ENCODE measurements at places on chromosomes 6 and 20.

DNA sequence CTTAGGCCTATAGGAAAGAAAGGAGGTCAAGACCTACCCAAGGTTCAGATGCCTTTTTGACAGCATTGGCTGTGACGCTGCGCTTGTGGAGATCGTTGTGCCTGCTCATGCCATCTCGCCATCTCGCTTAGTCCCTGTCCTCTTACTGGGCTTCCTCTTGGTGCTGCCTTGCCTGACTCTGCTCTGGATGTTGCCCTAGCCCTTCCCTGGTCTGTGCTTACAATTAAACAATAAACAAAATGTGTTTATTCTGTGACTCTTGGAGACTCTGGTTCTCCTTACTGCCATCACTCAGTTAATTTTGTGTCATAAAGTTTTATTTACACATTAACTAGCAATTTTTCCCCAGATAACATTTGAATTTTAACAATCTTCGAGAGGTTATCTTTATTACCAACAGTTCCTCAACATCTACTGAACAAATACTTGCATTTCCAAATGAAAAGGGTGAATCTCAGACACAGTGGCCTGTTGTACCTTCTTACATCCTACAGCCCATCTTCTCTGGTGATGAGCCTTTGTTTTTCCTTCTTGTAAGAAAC lies 11.6 kb downstream of the AFDN start:
- no peak for DNase-seq

GRCh38 chr6:16807956-16808355 lies 46.7 kb upstream of the ATXN1 start:
- no peak for DNase-seq

DNA sequence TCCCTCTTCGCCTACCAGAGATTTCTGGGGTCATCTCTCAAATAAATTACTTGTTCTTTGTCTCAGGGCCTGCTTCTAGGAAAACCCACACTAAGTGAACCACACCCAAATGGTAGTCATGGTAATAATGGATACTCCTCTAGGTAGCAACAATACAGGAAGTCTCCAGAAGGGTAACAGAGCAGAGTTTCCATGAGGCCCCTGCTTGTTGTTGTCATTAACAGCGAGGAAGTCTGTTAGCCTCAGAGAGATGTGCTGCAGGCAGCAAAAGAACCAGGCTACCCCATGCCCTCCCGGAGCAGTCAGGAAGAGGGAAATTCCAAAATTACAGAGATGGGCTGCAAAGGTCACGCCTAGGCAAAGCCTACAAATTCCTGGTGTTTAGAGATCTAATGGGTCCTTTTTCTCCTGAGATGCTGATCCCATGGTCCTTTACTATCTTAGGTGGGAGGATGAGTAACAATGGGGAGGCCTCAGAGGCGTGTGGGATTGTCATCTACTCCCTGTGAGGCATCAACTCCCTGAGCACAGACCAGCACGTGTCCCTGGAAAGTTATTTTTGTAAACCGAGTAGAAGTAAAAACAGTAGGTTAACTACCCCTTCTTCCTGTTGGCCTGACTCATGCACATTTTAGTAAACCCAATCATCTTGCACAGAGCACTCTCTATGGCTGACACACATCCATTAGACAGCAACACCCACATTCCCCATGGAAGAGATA lies 10.1 kb downstream of the ISM1 start:
- no peak for DNase-seq

DNA sequence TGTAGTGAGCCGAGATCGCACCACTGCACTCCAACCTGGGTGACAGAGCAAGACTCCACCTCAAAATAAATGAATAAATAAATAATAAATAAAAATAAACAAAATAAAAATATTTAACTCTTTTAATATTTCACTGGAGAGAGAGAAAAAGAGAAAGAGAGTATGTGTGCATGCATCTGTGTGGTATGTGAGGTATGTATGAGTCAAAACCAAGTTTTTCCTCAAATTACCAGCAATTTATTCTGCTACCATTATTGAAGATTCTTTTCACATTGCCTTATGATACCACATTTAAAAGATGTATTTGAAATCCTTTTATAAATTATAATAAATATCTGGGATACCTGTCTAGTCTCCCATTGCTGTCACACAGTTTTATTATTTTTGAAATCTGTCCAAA lies 122.1 kb downstream of the CD164 start:
- no peak for DNase-seq

DNA sequence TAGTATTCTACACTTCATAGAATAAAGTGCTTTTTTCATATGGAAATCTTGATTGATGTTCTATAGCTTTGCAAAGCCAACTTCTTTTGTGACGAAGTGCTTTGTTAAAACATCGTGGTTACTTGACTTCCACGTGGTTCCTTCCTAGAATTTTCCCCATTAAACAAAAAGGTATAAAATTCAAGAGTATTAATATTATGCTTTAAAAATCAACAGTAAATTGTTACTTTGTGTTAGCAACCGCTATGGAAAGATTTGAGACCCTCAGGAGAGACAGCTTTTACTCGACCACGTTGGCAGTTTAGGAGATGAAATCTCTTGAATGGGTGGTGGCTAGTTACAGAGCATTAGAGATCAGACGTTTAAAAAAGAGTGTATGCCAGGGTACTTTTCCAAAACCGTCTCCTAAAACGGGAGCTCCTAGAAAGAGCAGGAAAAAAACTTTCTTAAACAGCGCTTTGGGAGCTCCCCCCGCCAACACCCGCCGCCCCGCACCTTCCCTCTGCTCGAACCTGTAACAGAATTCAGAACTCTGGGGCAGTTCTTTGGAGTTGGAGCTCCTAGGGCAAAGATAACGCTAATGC lies 920 bp downstream of the GJA1 start:
- DNase-seq = no peak

DNA sequence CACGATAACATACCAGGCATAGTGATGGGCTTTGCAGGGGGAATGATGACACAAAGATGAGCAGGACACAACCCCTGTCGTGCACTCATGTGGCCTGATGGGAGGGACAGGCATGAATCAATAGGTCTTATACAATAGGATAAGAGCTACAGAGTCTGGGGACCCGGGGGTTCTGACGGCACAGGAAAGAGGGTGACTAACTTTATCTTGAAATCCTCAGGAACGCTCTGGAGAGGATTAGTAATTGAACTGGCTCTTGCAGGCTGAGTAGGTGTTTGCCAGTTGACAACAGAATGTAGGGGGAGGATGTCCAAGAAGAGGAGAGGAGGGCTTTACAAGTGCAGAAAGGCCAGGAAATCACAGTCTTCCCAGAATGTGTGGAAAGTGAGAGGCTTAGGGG lies 219.9 kb upstream of the ECI2 start:
- no peak for DNase-seq

- DNase-seq = no peak
Measured at GRCh38 chr6:119934816-119935215, 585.3 kb upstream of the MAN1A1 start.

GRCh38 chr6:109229536-109229935 lies 134.2 kb downstream of the CEP57L1 start:
- no peak for DNase-seq

- no peak for DNase-seq
Measured at GRCh38 chr6:139164001-139164400, 29.1 kb downstream of the HECA start.

DNA sequence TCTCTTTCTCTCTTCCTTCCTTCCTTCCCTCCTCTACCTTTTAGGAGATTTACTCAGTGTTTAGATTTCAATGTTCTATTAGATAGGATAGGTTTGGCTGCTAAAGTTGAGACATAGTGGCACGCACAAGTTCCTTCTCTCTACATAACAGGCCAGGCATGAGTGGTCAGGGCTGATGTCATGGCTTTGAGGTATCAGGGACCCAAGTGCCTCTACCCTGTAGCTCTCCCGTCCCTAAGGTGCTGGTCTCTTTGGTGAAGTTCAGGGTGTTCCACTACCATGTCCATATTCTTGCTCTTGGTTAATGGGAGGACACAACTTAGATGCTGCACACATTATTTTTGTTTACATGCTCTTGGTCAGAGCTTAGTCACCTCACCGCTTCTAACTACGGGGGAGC lies 245.3 kb downstream of the QKI start:
- DNase-seq = no peak

GRCh38 chr6:169070506-169071176 lies 183.0 kb downstream of the THBS2 start:
- DNase-seq = no peak

DNA sequence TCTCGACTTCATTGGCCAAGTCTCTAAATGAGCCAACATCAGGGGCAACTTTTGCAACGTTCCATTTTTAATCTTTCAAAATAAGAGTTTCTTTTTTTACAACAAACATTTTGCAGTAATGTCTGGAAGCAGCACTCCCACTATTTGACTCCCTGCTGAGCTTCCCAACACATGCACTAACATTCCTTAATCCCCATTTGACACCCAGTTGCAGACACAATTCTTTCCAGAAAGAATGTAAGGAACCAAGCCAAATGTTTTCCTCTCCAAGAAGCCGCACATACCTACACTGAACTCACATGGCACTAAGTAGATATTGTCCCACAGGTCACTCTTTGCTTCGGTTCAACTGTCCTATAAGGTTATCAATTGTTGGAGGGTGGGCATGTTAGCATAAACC lies 165.6 kb downstream of the GRM1 start:
- DNase-seq = no peak

GRCh38 chr6:139448051-139448649 lies 73.7 kb upstream of the CITED2 start:
- no peak for DNase-seq

DNA sequence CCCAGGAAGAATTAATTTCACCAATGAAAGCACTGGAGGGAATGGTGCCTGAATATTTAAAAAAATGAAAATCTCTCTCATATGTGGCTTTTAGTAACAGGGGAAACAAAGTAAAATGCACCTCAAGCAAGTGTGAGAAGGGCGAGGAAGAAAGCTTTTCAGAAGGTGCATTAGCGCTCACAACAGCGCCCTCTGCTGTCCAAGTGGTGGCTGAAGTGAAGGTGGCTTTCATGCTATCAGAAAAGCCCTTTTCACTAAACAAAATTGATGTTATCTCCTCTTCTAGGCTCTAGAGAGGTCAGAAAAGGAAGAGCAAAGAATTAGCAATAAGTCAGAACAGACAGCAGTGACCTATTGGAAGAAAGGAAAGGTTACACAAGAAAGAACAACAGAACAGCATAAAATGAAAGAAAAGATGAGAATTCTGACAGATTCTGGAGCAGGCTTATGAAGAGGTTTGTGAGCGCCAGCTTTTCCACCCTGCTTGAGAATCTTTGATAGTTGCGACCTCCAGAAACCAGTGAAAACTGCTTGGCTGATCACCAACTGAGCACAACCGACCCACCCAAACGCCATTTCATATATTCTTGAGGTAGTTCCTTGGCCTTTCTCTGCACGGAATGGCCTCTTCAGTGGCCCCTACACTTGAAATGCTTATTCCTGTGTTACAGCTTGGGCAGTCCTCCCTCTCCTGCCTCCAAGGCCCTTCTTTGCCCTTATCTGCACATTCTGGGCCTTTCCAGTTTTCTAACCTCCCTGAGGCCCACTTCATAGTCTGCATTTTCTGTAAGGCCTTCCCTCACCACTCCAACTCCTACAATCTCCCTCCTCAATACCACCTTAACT lies 45.3 kb downstream of the SMLR1 start:
- DNase-seq = peak; percentile 38

- no peak for DNase-seq
Measured at GRCh38 chr6:133369773-133370272, 128.7 kb downstream of the EYA4 start.

DNA sequence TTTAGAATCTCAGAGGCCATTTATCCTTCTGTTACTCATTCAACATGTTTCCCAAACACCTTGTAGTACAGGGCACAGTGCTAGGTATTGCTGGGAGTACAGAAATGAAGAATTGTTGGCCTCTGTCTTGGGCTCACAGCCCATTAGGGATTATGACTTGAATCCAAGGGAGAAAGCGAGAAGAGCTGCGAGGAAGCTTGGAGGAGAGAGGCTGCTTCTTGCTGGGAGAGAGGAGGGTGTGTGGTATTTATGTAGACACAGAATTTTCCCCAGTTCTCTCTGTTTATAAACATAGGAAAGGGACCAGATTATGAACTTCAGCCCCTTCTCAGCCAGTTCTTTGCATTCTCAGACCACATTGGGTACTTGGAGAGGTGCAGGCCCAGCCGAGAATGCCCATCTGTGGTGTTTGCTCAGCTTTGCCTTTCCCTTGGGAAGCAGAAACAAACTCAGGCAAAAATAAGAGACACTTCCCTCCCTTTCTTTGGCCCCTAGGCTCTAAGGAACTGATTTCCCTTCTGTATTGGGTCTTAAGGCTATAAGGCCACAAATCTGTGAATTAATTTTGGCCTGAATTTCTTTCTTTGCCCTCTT lies 17.9 kb downstream of the CHMP4B start:
- no peak for DNase-seq

DNA sequence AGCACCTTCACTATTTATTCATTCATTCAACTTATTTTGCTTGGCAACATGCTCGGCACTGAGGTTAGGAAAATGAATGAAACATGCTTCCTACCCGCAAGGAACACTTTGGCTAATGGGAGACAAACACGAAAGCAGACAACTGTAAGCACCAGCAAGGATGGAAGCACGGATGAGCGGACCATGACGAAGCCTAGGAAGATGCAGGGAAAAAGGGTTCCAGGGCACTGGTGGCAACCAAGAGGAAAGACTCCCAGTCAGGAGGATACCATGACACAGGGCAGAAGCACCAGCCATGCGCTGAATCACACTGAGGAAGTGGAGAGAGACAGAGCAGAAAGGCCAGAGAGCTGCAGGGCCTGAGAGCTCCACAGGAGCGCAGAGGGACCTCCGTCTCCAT lies 9.8 kb downstream of the PDE10A start:
- DNase-seq = no peak

GRCh38 chr6:10759884-10760329 lies 12.3 kb downstream of the TMEM14B start:
- no peak for DNase-seq

DNA sequence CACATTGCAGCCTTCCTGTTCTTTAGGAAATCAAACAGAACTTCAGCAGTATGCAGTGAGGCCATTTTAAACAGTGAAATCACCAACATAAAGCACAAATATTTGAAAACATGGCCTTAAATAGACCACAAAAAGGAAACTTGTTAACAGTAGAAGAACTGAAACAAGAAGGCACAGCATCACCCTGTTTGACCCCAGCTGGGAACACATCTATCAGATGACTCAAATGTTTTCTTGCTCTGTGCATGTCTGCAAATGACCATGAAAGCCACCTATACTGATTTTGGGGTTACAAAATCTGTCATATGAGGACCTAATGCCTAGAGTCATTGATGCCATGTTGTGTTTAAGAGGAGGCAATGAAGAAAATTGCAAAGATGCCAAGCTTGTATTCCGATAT lies 123.8 kb upstream of the ADGRF1 start:
- no peak for DNase-seq

- no peak for DNase-seq
Measured at GRCh38 chr6:156658186-156658965, 118.8 kb upstream of the ARID1B start.

- DNase-seq = no peak
Measured at GRCh38 chr20:733861-734260, 34.4 kb downstream of the SLC52A3 start.

DNA sequence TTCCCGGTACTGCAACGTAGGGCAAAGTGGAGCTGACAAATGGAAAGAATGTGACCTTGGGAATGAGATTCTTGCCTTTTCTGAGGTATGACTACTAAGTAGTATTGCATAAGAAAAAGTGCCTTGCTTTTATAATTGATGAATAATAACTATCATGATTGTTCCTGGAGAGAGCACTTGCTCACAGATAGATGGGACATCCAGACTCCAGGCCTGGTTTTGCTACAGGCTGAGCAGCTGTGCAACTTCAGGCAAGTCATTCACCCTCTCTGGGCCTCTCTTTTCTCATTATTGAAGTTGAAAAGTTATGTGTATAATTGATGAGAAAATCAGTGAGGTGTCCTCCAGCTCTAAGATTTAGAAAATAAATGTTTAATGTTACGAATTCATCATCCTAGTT lies 53.6 kb upstream of the MBOAT1 start:
- DNase-seq = no peak

- no peak for DNase-seq
Measured at GRCh38 chr6:146913842-146914488, 290.3 kb upstream of the STXBP5 start.
